ENCODE measurements at places on chromosomes 2 and 18.

GRCh38 chr2:186518291-186518690 is 32.2 kb downstream of the ZC3H15 start:
- no peak for ATAC-seq

GRCh38 chr2:122164964-122165363 is 409.5 kb downstream of the TSN start:
- no peak for ATAC-seq

DNA sequence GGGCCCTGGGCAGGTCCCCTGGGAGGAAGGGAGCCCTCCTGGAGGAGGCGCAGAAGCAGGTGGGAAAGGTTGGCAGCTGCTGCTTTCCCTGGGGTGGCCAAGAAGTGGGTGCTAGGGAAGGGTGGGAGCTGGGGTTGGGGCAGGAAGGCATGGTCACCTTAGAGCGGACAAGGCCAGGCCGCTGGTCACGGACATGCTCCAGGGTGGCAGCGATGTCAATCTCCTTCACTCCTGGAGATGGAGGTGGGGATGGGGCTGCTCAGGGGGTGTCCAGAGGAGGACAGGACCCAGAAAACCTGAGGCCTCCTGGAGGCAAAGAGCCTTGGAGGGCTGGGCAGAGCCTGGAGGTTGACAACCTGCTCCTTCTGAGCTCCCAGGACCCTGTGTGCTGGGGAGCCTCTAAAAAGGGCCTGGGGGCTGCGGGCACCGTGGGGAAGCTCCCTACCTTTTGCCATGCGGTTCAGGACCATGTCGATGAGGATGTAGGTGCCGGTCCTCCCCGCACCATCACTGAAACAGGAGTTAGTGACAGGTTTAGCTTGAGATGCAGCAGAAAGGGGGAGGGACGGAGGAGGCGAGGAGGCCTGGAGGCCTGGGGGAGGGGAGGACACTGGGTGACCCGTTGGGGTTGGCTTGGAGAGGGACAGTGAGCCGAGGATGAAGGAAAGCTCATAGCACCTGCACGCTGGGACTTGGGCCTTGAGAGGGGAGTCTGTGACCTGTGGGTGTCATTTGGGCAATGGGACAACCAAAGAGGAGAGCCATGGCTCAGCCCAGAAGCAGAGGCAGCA is 11.4 kb downstream of the DNAJB2 start:
- ATAC-seq = no peak

GRCh38 chr2:26911911-26912861 is 58.3 kb upstream of the MAPRE3 start:
- ATAC-seq = no peak

DNA sequence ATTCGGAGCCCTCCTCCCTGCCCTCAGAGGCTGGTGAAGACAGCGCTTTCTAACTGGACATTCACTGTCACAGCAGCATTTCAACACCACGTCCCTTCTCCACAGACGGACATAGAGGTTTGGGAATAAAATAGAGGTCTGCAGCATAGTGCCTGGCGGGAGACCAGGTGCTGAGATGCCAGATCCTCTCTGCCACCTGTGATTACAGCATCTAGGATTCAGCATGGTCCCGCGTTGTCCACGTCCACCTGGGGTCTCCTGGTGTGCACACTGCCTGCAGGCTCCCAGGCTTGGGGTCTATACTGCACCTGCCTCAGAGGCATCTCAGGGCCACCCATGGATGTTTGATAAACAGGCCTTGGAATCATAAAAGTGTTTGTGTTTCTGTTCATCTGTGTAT is 175.5 kb downstream of the TMEM18 start:
- no peak for ATAC-seq

DNA sequence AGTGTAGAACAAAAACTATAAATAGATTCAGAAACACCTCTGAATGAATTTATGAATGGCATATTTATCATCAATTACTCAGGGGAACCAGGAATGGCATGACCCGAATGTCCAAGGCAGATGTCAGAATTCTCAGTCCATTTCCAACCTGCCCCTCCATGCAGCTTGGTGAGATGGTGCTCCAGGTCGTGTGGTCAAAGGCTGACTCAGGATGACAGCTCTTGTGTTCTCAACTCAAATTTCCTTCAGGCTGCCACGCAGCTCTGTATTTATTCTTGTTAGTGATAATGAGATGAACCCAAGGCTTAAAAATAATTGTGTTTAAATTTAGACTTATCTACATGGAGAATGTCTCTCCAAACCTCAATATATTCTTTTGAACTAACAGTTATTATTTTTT is 146.9 kb downstream of the METTL4 start:
- ATAC-seq = no peak

GRCh38 chr18:24200494-24201290 is 61.8 kb downstream of the CABYR start:
- ATAC-seq = no peak

DNA sequence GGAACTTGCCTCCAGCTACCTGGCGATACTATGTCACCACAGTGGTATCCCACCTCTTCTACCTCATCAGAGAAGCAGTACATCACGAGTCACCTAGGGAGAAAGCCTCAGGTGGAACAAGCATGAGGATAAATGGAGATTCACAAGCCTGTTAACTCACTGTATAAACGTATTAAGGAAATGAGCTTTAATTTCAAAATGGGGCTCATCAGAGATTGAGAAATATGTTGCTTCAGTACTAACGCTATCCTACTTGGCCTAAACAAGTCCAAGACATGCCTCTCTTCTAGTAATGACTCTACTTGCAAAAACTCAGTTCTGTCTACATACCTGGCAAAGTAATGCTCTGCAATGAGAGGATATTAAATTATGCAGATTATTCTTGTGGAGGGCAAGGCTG is 4.3 kb downstream of the SLC39A6 start:
- ATAC-seq = no peak

DNA sequence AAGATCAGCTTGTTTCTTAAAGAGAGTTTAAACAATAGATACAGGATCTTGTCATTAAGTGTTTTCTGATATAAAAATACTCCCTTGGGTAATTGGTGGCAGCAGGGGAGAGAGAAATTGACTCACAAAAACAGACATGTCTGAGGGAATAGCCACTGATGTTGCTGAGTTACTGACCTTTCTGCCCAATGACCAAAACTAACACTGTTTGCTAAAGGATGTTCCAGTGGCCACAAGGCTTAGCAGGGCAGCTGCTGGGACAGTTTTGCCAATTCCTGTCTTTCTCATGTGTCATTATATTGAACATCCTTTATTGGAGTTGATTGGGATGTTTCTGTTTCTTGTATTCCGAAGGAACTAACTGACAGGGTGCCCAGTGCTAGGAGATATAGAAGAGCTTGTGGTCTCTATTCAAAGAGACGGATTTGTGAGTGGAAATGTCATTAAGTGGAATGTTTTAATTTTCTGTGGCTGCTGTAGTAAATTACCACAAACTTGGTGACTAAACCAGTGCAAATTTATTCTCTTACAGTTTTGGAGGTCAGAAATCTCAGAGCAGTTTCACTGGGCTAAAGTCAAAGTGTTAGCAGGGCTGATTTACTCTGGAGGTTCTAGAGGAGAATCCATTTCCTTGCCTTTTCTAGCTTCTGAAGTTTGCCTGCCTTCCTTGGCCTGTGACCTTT is 124.8 kb upstream of the RMDN2 start:
- no peak for ATAC-seq

GRCh38 chr18:289026-289425 is 21.2 kb upstream of the THOC1 start:
- no peak for ATAC-seq

DNA sequence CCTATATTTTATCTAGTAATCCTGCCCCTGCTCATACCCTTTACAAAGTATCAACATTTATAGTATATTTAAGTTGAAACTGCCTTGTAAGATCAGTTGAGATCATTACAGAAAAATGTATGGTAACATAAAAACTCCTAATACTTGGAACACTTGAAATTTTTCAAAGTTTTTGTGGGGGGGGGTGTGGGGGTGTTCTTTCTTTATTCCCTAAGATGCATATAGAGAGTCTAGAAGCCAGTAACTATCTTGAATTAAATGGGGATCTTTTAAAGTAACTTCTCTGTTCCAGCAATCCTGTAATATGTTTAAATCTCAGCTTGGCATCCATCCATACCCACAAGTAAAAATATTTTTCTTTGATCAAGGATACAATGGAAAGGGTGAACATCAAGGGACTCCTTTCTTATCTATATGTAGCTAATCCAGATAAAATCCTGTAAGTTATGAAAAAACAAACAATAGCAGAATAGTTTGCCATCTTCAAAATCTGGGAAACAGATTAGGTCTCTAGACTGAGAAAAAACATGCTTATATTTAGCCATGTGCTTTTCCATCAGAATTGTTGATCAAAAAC is 455.3 kb downstream of the MEIS1 start:
- no peak for ATAC-seq
